Osteoblast (primary cell): ENCODE measurements at places on chromosomes 4 and X. TPM values are rescaled to one million over a fixed set of nuclear protein-coding genes. Genes with fewer than 3 reads are reported as not detected.

The GPAT3 gene
- total RNA-seq = 0.36 and 0.59 TPM in 2 replicates

The ARHGEF9 gene
- total RNA-seq = 16.3 and 17.7 TPM in 2 replicates

The GPR119 gene
- not detected in 2 replicates for total RNA-seq

The UGT2B15 gene
- not detected in 2 replicates for total RNA-seq

The HTR2C gene
- not detected in 2 replicates for total RNA-seq

The TKTL1 gene
- total RNA-seq = not detected in 2 replicates

The CXCL6 gene
- total RNA-seq = 1.1 TPM in 1 of 2 replicates, not detected in the other

The PPEF1 gene
- total RNA-seq = under 0.01 TPM in 2 replicates

The GAGE12E gene
- not detected in 2 replicates for total RNA-seq

The ZNF630 gene
- total RNA-seq = 0.72 and 2.1 TPM in 2 replicates

The PWWP3B gene
- not detected in 2 replicates for total RNA-seq

The PDLIM3 gene
- total RNA-seq = 1.8 and 2.2 TPM in 2 replicates

The CXCL13 gene
- total RNA-seq = not detected in 2 replicates

The DCAF4L1 gene
- under 0.01 TPM in 2 replicates for total RNA-seq

The PNMA3 gene
- not detected in 2 replicates for total RNA-seq

The SMIM10L2A gene
- under 0.01 and 0.29 TPM in 2 replicates for total RNA-seq

The PAGE5 gene
- total RNA-seq = not detected in 2 replicates

The SPANXA1 gene
- total RNA-seq = 0.29 TPM in 1 of 2 replicates, not detected in the other

The APLN gene
- 0.29 and 0.72 TPM in 2 replicates for total RNA-seq

The NAT8L gene
- under 0.01 TPM in 2 replicates for total RNA-seq

The TLR2 gene
- total RNA-seq = 0.29 and 0.36 TPM in 2 replicates

The F8 gene
- total RNA-seq = 10.9 and 12.1 TPM in 2 replicates

The IL9R gene
- not detected in 2 replicates for total RNA-seq

The ANKRD50 gene
- total RNA-seq = 27.5 and 31.8 TPM in 2 replicates

The ZCCHC13 gene
- not detected in 2 replicates for total RNA-seq

The CENPVL1 gene
- total RNA-seq = not detected in 2 replicates

The PGRMC1 gene
- total RNA-seq = 118 and 124 TPM in 2 replicates

The AKAP4 gene
- total RNA-seq = not detected in 2 replicates

The DCLK2 gene
- total RNA-seq = 11.6 and 13.6 TPM in 2 replicates

The FAM184B gene
- total RNA-seq = under 0.01 TPM in 1 of 2 replicates, not detected in the other

The CXCL3 gene
- total RNA-seq = 0.36 TPM in 1 of 2 replicates, not detected in the other

The TMEM156 gene
- total RNA-seq = under 0.01 TPM in 1 of 2 replicates, not detected in the other

The HELT gene
- not detected in 2 replicates for total RNA-seq

The TMEM255A gene
- total RNA-seq = under 0.01 and 0.29 TPM in 2 replicates

The FGF13 gene
- 0.36 TPM in 1 of 2 replicates, not detected in the other for total RNA-seq

The LUZP4 gene
- not detected in 2 replicates for total RNA-seq

The PPBP gene
- total RNA-seq = 0.36 TPM in 1 of 2 replicates, not detected in the other

The P2RY10 gene
- not detected in 2 replicates for total RNA-seq

The TMEM144 gene
- 6.8 and 8.0 TPM in 2 replicates for total RNA-seq

The ANK2 gene
- 68.4 and 79.6 TPM in 2 replicates for total RNA-seq

The C4orf50 gene
- not detected in 2 replicates for total RNA-seq

The TLR3 gene
- total RNA-seq = 8.0 and 8.8 TPM in 2 replicates

The TMEM271 gene
- total RNA-seq = not detected in 2 replicates

The CENPE gene
- 4.1 and 13.0 TPM in 2 replicates for total RNA-seq

The DCHS2 gene
- total RNA-seq = under 0.01 TPM in 2 replicates

The SPOCK3 gene
- total RNA-seq = not detected in 2 replicates

The FAT4 gene
- 27.9 and 31.2 TPM in 2 replicates for total RNA-seq

The HSFX2 gene
- 0.36 TPM in 1 of 2 replicates, not detected in the other for total RNA-seq

The GPR50 gene
- not detected in 2 replicates for total RNA-seq

The SSX4 gene
- total RNA-seq = not detected in 2 replicates

The SUPT20HL1 gene
- total RNA-seq = not detected in 2 replicates

The ETDB gene
- total RNA-seq = not detected in 2 replicates

The NR3C2 gene
- 0.72 and 0.88 TPM in 2 replicates for total RNA-seq

The CSAG1 gene
- not detected in 2 replicates for total RNA-seq

The ANAPC4 gene
- 28.2 and 31.8 TPM in 2 replicates for total RNA-seq
